ENCODE measurements at places on chromosomes 6 and 20.

DNA sequence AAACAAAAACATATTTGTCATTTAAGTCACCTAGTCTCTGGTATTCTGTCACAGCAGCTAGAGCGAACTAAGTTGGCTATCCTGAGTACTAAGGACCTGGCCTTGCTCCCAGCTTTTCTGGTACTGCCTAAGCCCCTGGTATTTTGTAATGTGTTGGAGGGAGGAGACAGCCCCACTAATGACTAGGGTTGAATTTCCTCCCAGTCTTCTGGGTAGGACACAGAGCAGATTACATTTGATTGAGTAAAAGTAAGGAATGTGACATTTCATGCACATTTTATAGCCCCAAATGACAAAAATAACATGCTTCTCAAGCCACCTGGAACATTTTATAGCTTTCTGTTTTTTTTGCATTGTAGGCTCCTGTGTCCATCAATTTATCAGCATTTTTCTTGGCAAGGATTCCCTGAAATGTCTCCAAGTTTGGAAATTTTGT, 47.9 kb upstream of the DDR1 start:
- no peak for DNase-seq

DNA sequence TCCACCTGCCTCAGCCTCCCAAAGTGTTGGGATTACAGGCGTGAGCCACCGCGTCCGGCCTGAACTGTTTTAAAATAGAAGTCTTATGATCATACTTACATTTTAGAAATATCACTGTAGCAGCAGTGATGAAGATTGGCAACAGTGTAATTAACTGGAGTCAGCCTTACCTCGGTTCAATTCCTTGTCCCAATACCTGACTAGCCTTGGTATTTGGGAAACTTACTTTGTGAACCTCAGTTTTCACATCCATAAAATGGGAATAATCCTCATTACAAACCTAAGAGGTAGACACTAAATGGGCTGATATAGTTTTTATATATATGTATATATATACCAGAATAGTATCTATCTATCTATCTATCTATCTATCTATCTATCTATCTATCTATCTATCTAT, 19.3 kb downstream of the PHF20 start:
- DNase-seq = no peak

- DNase-seq = no peak
Measured at GRCh38 chr6:88474720-88475119, 308.6 kb upstream of the CNR1 start.

DNA sequence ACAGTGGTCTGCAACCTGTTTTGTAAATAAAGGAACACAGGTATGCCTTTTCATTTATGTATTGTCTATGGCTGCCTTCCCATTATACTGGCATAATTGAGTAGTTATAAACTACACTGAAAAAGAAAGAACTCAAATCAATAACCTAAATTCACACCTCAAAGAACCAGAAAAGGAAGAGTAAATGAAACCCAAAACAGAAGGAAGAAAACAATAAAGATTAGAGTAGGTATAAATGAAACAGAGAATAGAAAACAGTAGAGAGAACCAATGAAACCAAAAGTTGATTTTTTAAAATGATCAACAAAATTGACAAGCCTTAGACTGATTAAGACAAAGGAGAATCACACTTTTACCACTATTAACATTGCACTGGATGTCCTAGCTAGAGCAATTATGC, 34.7 kb downstream of the FAM184A start:
- no peak for DNase-seq

DNA sequence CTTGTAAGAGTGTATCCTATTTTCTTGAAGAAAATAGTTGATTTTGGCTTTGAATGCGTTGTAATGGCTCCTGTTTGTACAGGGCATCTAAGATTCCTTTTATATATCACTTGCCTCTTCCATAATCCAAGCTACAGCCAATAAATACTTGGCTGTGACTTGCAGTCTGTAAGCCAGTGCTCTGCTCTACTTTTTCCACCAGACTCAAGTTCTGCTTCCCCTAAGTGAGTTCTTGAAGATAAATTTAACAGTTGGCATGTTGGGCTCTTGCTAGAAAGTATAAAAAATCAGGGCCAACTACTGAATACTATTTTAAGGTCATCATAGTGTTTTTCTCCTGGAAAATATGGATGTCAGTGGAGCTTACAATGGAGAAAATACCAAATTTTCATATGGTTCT, 36.5 kb upstream of the SCGN start:
- no peak for DNase-seq

DNA sequence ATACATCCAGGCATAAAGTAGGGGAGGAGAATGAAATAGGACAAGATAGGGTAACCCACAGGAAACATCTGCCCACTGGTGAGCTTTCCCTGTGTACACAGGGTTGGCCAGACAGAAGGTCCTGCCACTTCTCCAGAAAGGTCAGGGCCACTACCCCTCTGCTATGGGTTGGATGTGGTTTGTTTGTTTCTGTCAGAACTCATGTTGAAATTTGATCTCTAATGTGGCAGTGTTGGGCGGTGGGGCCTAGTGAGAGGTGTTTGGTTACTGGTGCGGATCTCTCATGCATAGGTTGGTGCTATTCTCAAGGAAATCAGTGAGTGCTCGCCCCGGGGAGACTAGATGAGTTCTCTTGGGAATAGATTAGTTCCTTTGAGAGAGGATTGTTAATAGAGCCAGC, 15.6 kb upstream of the MAS1 start:
- no peak for DNase-seq

DNA sequence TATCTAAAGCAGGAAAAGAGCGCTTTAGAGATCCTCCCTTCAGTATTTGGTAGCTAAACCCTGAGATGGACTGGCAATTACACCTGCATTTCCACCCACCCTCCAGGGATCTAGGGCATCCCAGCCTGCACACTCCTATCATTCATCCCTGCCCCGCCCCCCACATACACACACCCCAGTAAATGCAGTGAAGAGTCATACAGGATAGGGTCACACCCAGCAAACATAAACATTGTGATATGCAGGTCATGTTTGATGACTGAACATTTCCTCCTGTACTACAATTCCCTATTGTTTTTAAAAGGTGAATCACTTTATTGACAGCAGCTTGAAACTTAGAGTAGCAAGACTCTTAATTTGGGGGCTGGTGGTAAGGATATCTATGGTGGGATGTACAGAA, 112.9 kb downstream of the FOXO3 start:
- DNase-seq = no peak

- peak; percentile 50 for DNase-seq
Measured at GRCh38 chr20:9458138-9458796, 56.1 kb upstream of the LAMP5 start.

DNA sequence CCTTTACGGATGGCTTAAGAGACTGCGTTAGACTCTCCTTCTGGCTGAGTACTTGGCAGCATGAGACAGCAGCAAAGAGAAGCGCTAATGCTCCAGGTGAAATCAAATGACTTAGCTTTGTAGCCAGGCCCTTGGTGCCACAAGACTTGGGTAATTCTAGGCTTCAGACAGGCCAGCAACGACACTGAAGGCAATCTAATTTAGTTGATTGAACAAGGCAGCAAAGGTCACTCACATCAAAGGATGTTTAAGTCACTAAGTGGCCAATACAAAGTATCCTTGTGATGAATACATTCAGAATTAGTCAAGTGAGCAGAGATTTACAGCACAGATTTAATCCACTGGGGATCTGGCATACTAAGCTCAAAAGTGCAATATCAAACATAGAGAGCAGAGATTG, 113.2 kb downstream of the FAM83B start:
- DNase-seq = no peak

GRCh38 chr6:13831615-13832014, 17.3 kb upstream of the MCUR1 start:
- no peak for DNase-seq

DNA sequence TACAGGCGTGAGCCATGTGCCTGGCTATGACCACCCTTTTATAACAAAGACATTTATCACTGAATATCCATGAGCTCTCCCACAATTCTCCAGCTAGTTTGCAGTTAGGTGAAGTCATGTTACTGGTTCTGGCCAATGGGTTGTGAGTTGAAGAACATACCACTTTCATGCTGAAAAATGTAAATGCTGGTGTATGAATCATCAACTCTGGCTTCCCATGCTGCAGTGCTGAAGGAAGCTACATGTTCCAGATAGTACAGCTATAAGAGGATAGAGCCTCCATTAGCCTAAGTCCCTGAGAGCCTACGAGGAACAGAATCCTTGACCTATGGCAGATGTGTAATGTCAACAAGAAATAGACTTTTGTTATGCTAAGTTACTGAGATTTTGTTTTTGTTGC, 180.4 kb downstream of the BTBD9 start:
- no peak for DNase-seq

DNA sequence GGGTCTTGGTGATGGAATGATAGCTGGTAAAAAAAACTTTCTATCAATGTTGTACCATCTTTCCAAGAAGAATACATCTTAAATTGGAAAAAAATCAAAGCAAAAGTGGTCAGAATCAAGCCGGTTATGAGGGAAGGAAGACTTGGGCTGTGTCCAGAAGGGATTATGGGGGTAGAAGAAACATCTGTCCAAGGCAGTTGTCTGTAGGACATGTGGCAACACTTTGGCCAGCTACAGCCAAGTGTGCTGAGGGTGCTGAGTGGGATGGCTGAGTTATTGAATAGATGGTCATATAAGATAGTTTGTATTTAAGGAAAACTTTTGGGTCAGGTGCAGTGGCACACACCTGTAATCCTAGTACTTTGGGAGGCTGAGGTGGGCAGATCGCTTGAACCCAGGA, 38.4 kb downstream of the INSM1 start:
- DNase-seq = no peak

DNA sequence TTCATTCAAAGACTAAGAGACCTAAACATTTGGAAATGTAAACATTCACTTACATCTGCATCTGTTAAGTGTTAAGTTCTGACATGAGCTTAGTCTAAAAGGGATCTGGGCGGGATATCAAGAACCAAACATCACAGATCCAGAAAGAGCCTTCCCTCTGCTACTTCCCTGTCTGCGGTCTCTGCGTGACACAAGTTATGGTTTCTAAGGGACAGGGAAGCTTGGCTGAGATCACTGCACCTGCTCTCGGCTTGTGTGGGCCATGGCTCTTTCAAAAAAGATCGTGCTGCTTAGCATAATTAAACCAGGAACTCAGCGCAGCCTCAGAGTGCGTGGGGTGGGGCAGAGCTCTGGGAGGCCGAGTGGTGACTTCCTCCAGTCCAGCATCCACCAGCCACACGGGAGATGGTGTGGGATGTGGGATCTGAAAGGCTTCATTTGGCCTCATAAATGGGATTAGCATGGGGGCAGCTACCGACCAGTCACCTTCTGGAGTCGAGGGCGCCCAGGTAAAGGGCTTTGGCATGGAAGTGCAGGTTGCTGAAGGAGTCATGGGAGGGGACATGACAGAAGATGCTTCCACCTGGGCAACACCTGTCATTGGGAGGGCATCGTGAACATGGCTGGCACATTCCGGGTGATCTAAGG, 16.7 kb upstream of the RAMACL start:
- no peak for DNase-seq

- no peak for DNase-seq
Measured at GRCh38 chr6:124967444-124967843, 5.2 kb downstream of the RNF217 start.

DNA sequence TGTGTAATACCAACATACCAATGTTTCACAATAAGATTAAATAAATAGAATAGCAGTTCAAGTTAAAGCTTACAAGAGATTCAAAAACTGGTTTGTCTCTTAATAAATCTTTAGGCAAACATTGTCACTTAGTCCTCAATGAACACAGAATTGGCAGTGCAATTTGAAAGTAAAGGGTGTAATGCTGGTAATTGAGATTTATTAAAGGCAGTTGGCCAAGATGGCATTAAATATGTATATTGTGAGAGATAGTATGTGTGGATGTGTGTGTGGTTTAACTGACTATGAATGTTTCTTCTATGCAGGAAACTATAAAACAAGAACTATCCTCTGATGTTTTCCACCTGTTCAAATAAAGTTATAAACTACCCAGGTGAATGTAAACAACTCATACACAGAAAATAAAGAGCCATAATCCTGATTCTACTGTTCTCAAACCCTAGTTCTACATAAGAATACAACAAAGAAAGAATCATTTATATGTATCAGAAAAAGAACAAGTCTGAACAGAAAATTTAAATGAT, 267.9 kb upstream of the PTCHD4 start:
- DNase-seq = no peak

DNA sequence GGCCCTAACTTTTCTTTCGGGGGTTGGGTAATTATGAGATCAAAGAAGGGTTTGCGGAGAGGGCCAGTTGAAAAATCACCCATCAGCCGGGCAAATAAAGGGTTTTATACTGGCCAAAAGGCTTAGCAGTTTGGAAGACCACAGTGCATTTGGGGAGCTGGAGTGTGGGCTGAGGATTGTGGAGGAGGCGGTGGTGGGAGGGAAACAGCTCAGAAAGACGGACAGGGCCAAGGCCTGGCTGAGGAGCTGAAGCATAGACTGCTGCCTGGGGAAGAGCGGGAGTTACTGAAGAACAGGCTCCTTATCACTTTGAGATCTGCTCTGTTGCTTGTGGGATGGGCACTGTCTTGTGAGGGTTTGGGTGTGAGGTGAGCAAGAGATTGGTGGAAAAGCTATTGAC, 144.2 kb downstream of the CARMIL1 start:
- no peak for DNase-seq

DNA sequence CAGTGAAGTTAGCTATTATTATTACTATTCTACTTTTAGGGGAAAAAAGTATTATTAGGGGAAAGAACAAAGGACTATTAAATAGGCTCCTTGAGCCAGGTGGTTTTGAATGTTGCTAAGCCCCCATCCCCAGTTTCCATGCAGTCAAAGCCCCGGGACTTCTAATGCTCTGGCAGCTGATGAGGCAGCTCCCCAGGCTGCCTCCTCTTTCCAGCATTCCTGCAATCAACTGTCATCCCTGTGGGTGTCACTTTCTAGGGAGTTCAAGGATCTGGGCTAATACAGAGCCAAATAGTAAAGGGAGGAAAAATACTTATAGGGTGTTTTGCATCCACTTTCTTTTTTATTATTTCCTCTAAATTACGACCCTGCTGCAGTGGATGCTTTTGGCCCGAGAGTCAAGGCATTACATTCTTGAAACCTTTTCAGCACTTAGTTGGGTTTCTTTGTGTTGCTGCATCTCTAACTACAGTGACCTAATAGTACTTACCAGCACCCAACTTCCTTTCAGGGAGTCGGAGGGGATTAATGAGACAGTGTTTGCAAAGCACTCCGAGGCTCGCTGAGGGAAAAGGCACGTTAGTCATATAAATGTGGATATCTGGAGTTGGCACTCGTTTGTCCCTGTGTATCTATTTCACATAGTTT, 303.9 kb upstream of the MAP3K7 start:
- no peak for DNase-seq

DNA sequence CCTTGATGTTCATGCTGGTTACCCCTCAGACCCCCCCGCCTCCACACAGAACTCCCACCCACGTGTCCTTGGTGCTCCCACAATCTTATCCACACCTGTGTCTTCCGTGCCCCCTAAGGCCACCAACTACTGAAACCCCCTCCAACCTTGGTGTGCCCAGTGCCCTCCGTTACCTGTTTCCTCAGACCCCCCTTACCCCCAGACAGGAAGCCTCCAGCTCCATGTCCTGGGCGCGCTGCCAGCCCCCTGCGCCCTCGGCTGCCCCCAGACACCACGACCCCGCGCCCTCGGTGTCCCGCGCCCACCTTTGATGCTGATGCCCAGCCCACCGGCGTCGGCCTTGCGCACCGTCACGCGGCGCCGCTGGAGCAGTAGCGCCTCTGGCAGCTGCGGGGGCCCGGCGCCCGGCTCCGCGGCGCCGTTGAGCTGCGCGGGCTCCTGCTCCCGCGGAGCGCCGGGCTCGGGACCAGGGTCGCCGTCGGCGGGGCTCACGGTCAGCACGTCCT, 504 bp downstream of the SNTA1 start:
- no peak for DNase-seq

GRCh38 chr6:163806755-163807499, 392.4 kb downstream of the QKI start:
- no peak for DNase-seq

All from NB4 (cell line).